ENCODE measurements at places on chromosomes 16 and 17. TPM values are rescaled to one million over a fixed set of nuclear protein-coding genes. Genes with fewer than 3 reads are reported as not detected.
A peak's percentile ranks its signal among the peaks of the same experiment; 100 is the strongest.

DNA sequence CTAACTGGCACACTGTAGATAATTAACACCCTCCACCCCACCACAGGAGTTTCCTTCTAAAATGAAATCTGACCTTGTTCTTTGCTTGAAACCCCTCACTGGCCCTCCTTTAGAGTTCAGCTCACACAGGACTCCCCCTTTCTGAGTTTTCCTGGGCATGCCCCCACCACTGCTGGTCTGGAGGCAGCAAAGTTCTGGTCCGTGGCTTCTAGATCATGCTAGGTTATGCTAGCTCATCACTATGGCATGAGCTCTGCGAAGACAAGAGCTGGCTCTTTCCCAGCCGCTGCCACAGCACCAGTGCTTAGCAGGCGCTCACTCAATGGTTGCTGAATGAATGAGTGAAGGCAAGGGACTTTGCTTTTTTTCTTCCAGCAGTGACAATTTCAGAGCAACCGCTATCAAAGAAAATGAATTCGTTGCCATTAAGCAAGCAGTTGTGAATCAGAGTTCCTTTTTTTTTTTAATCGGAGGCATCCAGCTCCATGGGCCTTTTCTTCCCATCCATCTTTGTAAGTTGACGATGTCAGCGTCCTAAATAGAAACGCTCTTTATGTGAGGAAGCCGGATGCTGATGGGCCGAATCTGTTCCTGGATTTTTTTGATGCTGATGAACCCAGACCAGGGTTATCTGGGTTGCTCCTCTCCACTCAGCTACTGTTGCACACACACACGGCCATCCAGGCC, 80.8 kb upstream of the NOL11 start:
- H3K4me1 ChIP-seq = no peaks in the 10 kb centered on the region
- no peak overlapping the region for H3K27ac ChIP-seq
- no peak for DNase-seq
- H3K36me3 ChIP-seq = peaks cover 39% of the 10 kb centered on the region
- no peaks in the 10 kb centered on the region for H3K27me3 ChIP-seq

GRCh38 chr16:24571096-24571495, 31.7 kb downstream of the RBBP6 start:
- peaks cover 57% of the 10 kb centered on the region for H3K36me3 ChIP-seq
- H3K4me3 ChIP-seq = no peak overlapping the region
- no peaks in the 10 kb centered on the region for H3K4me1 ChIP-seq

DNA sequence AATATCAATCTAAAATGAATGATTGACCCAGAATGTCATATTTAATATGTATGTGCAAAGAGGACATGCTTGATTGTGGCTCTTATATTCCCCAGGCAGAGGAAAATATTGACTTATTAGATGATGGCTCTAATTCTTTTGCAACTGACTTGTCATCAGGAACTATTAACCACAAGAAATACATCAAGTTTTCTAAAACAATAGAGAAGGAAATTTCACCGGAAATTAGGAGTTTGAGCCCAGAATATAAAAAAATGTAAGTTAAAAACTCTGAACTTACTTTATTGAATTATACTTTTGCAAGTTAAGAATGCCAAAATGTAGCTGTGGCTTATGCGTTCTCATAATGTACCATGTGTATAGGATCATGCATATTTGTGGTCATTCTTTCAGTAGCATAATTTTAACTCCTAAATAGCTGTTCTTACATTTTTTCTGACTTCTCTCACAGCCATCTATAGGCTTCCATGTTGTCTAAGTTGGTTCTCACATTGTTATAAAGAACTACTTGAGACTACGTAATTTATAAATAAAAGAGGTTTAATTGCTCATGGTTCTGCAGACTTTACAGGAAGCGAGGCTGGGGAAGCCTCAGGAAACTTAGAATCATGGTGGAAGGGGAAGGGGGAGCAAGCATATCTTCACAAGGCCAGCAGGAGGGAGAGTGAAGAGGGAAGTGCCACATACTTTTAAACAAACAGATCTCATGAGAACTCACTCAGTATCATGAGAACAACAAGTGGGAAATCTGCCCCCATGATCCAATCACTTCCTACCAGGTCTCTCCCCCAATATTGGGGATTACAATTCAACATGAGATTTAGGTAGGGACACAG, 11.6 kb downstream of the EFCAB13 start:
- H3K4me3 ChIP-seq = no peak overlapping the region
- no peaks in the 10 kb centered on the region for H3K27me3 ChIP-seq
- no peak overlapping the region for H3K27ac ChIP-seq
- H3K36me3 ChIP-seq = no peaks in the 10 kb centered on the region
- no peaks in the 10 kb centered on the region for H3K4me1 ChIP-seq
- DNase-seq = no peak

DNA sequence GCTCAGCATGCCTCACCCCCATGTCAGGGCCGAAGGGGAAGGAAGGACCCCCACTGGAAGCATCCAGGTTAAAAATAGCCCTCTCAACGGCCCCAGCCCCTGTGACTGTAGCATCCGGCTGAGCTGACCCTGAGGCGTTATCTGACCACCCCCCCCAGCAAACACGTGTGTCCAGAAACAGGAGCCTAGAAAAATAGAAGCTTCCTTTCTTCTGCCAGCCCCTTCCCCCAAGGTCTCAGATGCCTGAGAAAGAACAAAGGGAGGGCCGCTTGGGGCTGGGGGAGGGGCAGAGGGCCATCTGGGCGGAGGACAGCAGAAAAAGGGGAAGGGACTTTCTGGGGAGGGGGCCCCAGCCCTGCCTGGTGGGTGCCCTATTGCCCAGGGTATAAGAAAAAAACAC, 55.8 kb downstream of the ACTG1 start:
- no peak for DNase-seq
- no peak overlapping the region for H3K27ac ChIP-seq
- peaks cover 70% of the 10 kb centered on the region for H3K4me1 ChIP-seq
- peaks cover 24% of the 10 kb centered on the region for H3K27me3 ChIP-seq

GRCh38 chr17:57880086-57880456, 30.2 kb upstream of the MRPS23 start:
- peak; percentile 33 for DNase-seq
- H3K27me3 ChIP-seq = peaks cover 2% of the 10 kb centered on the region
- H3K4me1 ChIP-seq = peaks cover 2% of the 10 kb centered on the region
- H3K4me3 ChIP-seq = no peak overlapping the region
- no peaks in the 10 kb centered on the region for H3K36me3 ChIP-seq

Gene FAM234A
- 32.4 TPM for total RNA-seq

Gene ITGAX
- 233 TPM for total RNA-seq

GRCh38 chr16:31135535-31136286, at the start of gene PRSS8:
Gene PRSS8 (minus strand): TSS chr16:31135727. CDS start chr16:31135498, 229 bp downstream.
- peaks cover 16% of the 10 kb centered on the region for H3K36me3 ChIP-seq
- no peak within 1 kb of the TSS for H3K27ac ChIP-seq

- no peaks in the 10 kb centered on the region for H3K36me3 ChIP-seq
- peaks cover 5% of the 10 kb centered on the region for H3K4me1 ChIP-seq
- no peak overlapping the region for H3K4me3 ChIP-seq
- H3K27me3 ChIP-seq = no peaks in the 10 kb centered on the region
- H3K27ac ChIP-seq = no peak overlapping the region
Measured at GRCh38 chr17:76359375-76359774, 5.7 kb upstream of the PRPSAP1 start.

Gene CDRT15
- not detected for total RNA-seq

Gene TNS4
- 0.94 TPM for total RNA-seq

Gene WNT9B
- not detected for total RNA-seq

DNA sequence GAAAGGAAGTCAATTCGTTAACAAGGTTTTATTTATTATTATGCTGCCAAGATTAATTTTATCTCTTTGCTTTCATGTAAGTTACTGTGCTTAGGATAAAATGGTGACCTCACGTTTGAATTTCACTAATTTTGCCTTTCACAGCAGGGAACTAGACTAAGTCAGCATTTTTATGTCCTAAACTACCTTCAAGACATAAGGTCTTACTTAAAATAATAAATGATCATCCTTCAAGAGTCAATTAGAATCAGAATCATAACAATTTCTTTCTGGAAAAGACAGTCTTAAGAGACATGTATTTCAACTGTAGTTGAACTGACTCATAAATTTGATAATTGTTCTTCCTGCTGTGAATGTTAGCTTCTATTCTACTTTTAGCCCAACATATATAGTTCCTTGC, 893.8 kb downstream of the KCNJ2 start:
- no peak for DNase-seq
- H3K27me3 ChIP-seq = no peaks in the 10 kb centered on the region
- H3K27ac ChIP-seq = no peak overlapping the region
- H3K36me3 ChIP-seq = no peaks in the 10 kb centered on the region
- H3K4me1 ChIP-seq = no peaks in the 10 kb centered on the region

DNA sequence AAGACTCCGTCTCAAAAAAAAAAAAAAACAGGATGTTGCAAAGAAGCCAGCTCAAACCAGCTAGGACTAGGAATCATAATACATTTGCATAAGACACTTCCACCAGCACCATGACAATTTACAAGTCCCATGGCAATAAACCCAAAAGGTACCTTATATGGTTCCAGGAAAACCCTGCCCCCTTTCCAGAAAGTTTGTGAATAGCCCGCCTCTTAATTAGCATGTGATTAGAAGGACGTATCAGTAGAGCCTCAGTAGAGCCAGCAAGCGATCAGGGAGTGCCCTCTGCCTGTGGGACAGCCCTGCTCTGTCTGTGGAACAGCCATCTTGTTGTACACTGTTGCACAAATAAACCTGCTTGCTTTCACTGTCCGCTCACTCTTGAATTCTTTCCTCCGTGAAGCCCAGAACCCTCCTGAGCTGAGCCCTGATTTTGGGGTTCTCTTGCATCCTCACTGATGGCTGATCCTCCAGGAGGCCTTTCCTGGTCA, 14.0 kb downstream of the NUPR1 start:
- no peaks in the 10 kb centered on the region for H3K36me3 ChIP-seq
- H3K27me3 ChIP-seq = no peaks in the 10 kb centered on the region
- DNase-seq = no peak
- H3K27ac ChIP-seq = no peak overlapping the region
- H3K4me3 ChIP-seq = no peak overlapping the region

Measured in natural killer cell (primary cell).